Epithelial cell of proximal tubule (primary cell): ENCODE measurements at places on chromosomes 7 and 10. TPM values are rescaled to one million over a fixed set of nuclear protein-coding genes. Genes with fewer than 3 reads are reported as not detected.

GRCh38 chr10:113122947-113123346 lies 172.9 kb downstream of the TCF7L2 start:
- no peak for DNase-seq

Gene CFAP69
- 0.29 and 0.51 TPM in 2 replicates for total RNA-seq

GRCh38 chr7:141407893-141408292 lies 143.3 kb upstream of the AGK start:
- DNase-seq = no peak

DNA sequence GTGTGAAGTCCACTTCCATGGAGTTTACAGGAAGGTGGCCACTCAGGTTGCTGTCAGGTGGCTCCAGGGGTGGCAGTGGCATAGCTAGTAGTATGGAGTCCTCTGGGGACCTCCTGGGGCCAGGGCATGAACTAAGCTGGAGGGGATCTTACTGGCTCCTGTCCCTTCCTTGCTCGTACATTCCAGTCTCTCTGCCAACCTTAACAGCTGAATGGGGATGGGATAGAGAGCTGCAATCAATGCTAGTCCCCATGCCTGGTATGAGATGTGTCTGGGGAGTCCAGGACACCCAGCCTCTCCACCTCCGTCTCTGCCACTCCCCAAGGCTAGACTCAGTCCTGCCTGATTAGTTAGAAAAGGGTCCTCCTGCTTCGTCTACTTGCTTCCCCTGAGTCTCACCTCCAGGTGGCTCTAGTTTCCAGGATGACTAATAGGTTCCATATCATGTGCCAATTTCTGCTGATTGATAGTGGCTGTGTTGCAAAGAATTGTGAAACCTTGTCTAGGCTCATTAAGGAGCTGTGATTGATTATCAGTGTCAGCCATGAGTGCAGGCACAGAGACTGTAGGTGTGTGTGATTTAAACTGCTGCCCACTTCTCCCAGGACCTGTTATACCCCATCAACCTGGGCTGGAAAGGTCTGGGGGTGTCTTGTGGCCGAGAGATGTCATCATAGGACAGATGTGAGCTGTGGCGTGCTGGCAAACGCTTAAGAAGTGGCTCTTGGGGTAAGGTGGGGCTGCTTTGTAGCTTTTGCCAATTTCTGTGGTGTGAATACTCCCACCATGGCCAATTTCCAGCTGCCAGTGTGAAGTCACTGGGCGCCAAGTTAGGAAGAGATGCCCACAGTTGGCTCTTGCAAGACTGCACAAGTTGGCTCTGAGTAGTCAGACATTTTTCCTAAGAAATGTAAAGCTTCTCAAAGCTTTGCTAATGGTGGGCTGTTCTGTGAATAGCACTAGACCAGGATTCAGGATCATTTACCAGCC lies 59.8 kb downstream of the COL13A1 start:
- peak; percentile 73 for DNase-seq

DNA sequence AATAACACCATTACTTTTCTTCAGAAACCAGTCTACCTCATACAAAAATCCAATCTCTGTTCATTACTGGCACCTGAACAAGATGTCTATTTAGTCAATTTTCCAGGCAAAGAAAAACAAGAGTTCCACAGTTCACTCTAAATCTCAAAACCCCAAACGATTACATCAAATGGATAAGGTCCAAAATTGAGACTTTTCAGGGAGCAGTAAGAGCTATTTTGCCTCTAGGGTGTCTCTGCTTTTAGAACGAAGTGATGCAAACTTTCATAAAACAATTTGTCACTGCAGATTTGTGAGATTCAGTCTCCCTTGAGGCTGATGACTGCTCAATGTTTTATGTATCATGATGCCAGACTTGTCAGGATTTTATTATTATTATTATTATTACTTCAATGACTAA lies 937.0 kb upstream of the PHF14 start:
- no peak for DNase-seq

GRCh38 chr10:31101123-31101522 lies 69.5 kb upstream of the ZNF438 start:
- DNase-seq = peak; percentile 96

- DNase-seq = no peak
Measured at GRCh38 chr10:71264345-71265200, 52.2 kb downstream of the UNC5B start.

Gene FAM171A1
- 20.2 and 27.9 TPM in 2 replicates for total RNA-seq

DNA sequence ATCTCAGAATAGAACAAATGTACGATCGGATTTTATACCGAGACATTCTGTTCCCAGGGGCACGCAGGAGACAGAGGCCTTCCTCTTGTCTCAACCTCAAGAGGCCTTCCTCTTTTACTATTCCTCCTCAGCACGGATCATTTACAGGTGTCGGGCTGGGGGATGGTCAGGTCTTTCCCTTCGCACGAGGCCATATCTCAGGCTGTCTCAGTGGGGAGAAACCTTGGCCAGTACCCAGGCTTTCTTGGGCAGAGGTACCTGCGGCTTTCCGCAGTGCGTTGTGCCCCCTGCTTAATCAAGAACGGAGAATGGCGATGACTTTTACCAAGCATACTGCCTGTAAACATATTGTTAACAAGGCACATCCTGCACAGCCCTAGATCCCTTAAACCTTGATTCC lies 44.2 kb downstream of the FANK1 start:
- no peak for DNase-seq

Gene CNTNAP2
- total RNA-seq = 2.7 and 9.2 TPM in 2 replicates

GRCh38 chr10:58384095-58384494 lies 1.1 kb upstream of the TFAM start:
- DNase-seq = no peak

Gene SPDYE1
- not detected in 2 replicates for total RNA-seq

Gene VAX1
- not detected in 2 replicates for total RNA-seq

DNA sequence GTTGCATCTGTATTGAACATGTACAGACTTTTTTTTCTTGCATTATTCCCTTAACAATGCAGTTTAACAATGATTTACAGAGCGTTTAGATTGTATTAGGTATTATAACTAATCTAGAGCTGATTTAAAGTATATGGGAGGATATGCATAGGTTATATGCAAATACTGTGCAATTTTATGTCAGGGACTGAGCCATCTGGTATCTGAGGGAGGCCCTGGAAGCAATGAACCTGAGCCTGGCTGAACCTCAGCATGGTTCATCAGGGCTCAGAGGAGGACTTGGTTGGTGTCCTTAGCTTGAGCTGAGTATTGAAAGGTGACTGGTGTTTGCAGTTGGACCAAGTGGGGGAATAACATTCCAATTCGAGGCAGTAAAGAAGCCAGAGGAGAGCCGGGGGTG lies 4.8 kb downstream of the ADCK2 start:
- DNase-seq = no peak

Gene KAT6B
- total RNA-seq = 3.6 and 10.1 TPM in 2 replicates

- DNase-seq = no peak
Measured at GRCh38 chr10:122208571-122209430, 62.3 kb upstream of the BTBD16 start.

DNA sequence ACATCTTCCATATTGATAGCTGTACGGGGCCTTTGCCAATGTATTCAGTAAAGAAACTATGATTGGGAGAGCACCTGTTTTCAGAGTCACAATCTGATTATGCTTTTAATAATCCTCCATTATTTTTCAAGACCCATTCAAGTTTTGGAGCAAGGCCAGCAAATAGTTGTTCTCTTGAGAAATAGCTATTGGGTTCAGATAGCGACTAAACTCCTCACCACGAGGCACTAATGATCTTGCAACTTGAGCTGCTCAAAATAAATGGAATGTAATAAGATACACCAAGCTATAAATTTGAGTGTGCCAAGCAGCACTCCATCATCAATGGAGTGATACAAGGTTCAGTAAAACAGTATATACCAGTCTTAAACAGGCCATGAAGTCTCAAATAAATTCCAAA lies 7.4 kb upstream of the MALRD1 start:
- DNase-seq = no peak

- DNase-seq = no peak
Measured at GRCh38 chr10:1638889-1639419, 98.4 kb downstream of the ADARB2 start.

Gene MYH16
- 1.0 and 1.4 TPM in 2 replicates for total RNA-seq

GRCh38 chr7:24587853-24588252 lies 14.6 kb downstream of the PALS2 start:
- DNase-seq = no peak

GRCh38 chr10:53886325-53887300 lies 914.4 kb downstream of the PCDH15 start:
- DNase-seq = no peak

DNA sequence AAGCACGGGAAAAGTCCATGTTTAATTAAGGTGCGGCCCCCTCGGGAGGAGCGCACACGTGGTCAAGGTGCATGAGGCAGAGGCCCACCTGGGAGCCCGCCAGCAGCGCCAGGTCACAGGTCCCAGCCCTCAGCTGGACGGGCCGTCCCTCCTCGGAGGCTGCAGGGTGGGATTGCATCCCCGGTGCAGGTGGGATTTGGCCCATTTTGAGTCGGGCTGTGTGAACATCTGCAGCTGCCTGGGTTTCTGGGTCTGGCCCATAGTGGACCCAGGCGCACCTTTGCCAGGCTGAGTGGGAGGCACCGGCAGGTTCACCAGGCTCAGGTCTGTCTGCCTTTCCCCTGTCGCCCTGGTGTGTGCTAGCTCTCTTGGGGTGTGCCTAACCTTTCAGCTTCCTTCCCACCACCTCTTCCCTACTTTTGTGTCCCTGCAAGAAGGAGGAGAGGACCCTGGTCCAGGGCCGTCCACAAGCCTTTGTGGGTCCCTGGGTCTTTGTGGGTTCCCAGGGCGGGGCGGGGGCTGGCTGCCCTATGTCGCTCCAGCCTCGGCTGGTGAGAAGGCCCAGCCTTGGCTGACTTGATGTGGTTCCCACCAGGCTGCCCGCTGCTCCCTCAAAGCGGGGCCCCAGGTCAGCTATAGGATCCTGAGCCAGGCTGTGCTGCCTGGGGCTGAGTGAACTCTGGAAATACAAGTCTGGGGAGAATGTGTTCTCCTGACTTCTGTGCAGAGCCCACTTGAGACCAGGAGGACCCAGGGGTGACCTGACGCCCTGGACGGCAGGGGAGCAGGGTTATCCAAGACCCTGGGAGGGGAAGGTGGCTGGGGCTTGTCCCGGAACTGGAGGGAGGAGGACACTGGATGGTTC lies 186.7 kb upstream of the SHH start:
- no peak for DNase-seq

DNA sequence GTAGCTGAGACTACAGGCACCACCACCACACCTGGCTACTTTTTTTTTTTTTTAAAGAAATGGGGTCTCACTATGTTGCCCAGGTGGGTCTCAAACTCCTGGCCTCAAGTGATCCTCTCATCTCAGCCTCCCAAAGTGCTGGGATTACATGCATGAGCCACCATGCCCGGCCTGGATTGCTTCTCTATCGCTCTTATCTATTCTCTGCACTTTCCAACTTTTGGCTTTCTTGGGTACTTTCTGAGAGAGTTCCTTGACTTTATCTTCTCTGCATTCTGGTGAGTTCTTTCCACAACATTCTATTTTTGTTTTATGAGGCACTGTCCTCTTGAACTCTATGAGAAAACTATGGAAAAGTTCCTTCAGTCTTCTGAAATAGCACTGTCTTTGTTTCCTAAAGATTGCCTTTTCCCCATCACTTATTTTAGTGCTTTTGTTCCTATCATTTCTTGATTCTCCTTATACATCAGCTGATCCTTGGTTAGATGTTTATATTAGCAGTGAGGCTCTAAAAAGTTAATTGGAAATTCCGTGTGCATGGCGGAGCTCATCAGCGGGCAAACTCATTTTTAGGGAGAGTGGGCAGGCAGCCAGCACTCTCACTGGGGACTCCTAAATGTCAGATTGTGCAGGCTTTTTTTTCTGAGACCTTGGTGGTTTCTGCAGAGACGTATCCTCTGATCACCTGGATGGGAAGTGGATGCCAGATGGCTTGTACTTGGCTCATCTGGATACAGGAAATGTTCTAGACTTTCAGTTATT lies 43.9 kb downstream of the HIP1 start:
- DNase-seq = no peak

GRCh38 chr10:74433993-74434392 lies 283.0 kb downstream of the ADK start:
- DNase-seq = no peak

- DNase-seq = no peak
Measured at GRCh38 chr10:13310518-13311176, 10.8 kb upstream of the PHYH start.

DNA sequence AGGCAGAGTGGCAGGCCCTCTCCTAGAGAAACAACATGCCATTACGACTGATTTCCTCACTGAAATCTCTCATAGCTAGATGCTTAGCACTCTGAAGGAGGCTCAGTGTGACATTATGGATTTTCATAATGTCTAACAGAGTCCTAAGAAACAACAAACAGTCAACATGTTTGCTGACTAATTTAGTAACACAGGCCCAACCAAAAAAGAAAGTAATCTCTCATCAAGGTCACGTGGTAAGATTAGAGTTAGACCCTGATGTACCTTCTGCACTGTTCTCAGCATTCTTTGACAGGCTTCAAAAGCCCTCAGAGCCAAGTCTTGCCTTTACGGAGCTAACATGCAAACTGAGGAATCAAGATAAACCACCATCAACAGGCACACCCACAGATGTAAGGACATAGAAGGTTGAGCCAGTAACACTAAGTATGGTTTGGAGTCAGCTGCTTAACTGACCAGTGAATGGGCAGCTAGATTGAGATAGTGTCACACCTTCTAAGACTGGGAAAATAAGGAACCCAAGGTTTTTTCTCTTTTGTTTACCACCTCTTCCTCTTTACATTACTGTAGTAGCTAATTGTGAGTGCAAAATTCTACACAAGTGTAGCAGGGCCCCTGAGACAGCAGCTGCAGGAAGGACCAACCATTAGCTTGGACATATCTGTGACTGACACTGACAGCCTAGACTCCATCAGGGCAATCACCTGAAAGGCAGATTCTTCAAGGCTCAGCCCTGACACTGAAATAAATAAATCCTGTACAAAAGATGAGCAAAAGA lies 15.3 kb upstream of the KCNIP2 start:
- DNase-seq = no peak

DNA sequence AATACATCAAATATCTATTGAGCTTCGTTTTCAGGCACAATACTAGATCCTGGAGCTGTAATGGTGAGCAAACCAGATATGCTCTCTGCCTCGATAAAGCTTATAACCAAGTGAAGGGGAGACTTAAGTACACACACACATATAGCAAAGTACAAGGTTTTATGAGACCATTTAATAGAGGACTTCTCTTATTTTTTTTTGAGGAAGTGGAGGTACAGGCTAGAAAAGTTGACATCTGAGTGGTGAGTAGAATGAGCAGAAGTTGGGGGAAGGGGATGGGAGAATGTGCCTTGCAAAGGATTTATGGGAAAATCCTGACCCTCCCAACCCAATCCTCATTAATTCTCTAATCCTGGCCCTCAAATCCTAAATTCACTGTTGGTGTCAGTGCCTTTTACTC lies 7.7 kb downstream of the CCDC136 start:
- DNase-seq = no peak

GRCh38 chr7:83861-84632 lies 108.3 kb upstream of the FAM20C start:
- DNase-seq = no peak

Gene CPVL
- total RNA-seq = 12.0 and 31.3 TPM in 2 replicates
